AG04450 (cell line): ENCODE measurements at places on chromosomes 1 and 21.

DNA sequence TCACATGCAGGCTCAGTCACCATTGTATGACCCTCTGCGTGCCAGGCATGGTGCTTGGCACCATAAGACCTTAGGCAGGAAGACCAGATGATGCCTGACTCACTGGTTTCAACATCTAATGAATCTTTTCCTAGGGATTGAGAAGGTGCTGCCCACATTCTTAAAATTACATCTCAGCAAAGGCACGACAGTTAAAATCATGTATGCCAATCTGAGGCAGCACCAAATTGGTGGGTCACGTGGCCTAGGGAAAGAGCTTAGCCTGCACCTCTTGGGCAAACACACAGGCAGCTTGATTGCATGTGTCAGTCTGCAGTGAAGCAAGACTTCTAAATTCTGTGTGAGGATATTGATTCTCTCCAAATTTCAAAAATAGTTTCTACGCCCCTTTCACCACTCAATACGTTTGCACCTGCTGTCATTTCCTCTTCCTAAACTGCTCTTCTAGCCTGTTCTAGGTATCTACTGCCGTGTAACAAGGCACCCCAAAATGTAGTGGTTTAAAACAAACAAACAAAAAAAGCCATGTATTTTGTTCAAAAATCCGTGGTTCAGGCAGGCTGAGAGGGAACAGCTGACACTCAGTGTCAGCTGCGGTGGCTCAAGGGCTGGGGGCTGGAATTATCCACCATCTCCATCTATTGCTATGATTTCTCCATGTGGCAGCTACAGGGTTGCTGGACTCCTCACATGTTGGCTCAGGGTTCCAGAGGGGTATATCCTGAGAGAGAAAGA lies 160.2 kb upstream of the FGGY start:
- no peak for DNase-seq

- no peak for DNase-seq
These were observed 180.6 kb upstream of the JUN start for GRCh38 chr1:58964428-58964827.

DNA sequence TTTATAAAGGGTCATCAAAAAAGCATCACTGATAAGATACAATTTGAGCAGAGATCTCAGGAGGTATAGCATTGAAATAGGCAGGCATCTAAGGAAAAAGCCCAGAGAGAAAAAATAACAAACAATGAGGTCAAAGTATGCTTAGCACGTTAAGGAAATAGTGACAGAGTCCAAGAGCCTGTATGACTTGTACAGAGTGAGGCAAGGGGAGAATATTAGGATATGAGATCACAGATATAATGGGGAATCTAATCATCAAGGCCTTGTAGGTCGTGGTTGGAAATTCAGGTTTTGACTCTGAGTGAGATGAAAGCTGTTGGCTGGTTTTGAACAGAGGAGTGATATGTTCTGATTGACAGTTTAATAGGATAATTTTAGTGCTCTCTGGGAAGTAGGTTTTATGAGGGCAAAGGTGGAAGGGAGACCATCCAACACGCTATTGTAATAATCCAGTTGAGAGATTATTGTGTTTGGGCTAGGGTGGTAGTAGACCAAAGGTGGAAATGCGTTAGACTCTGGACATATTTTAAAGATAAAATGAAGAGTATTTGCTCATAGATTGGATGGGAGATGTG lies 644.6 kb upstream of the TMPRSS15 start:
- no peak for DNase-seq

DNA sequence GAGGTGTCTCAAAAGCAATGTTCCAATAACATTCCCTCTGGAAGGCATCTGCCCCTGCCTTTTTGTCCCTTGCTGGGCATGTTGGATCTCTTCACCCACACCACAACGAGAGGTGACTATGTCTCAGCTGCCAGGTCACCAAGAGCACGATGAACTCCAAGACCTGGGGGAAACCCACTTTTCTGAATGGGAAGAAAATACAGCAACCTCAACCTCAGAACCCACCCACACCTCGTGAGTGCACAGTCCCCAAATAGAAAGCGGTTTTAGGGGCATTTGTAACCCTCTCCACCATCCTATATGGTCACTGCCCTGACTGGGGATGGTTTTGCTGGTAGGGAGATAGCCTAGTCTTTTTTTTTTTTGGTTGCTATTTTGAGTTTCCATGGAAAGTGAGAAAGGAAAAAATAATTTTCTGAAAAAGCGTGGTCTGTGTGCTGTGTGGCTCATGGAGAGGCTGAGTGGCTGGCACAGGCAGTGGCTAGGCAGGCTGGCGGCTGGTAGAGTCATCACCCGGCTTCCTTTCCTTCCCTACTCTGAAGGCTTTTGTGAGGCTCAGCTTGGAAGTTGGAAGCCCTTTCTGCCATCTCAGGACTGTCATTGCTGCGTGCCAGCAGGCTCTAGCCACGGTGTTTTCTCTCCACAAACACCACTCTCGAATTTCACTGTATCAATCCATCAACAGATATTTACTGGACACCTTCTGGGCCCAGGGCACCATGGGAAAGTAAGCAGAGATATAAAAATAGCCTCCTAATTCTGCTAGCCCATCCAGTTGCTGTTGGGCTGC lies 15.8 kb downstream of the TSPAN2 start:
- no peak for DNase-seq

- DNase-seq, result no peak
These were observed 349.1 kb downstream of the DPYD start for GRCh38 chr1:97571760-97572159.

- no peak for DNase-seq
These were observed 215.4 kb downstream of the PBX1 start for GRCh38 chr1:164774413-164774812.

DNA sequence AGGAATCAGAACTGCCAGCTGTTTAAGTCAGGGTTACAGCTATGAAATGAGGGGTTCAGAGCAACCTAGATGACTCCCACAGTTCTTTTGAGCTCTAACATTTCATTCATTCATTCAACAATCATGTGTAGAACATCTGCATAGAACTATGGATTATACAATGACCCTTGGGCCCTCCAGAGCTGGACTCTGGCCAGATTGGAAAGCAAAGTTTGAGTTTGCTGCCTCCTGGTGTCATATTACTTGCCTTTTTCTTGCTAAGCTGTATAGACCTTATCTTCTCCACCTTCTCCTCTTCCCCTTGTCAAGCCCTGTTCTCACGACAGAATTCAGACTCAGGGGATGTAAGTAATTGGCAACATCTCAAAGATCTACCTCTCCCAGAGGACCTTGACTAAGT lies 4.0 kb downstream of the CASQ2 start:
- no peak for DNase-seq

DNA sequence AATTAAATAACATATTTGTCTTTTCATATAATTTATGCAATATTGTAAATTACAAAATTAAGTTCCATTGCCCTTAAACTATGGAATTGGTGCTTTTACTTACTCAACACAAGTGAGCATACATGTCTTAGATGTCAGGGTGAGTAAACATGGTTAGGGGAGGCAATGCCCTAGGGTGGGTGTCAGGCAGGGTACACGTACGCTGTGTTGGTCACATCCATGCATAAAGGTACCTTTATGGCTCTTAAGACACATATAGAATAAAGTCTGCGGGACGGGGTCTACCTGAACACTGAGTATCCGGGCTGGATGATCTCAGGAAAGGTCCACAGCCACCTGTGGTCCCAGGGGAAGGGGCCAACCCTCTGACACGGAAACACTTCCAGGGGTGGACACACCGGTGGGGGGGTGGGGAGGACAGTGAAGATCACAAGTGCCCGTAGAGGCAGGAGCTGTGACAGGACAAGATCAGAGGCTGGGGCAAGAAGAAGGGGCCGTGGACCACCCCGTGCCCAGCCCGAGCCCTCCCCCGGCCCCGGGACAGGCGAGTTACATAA lies 720 bp downstream of the LIN9 start:
- no peak for DNase-seq

GRCh38 chr1:227378181-227378580 lies 59.9 kb upstream of the CDC42BPA start:
- DNase-seq, result no peak

- DNase-seq, result no peak
These were observed 152.3 kb downstream of the SNX7 start for GRCh38 chr1:98813738-98814309.

DNA sequence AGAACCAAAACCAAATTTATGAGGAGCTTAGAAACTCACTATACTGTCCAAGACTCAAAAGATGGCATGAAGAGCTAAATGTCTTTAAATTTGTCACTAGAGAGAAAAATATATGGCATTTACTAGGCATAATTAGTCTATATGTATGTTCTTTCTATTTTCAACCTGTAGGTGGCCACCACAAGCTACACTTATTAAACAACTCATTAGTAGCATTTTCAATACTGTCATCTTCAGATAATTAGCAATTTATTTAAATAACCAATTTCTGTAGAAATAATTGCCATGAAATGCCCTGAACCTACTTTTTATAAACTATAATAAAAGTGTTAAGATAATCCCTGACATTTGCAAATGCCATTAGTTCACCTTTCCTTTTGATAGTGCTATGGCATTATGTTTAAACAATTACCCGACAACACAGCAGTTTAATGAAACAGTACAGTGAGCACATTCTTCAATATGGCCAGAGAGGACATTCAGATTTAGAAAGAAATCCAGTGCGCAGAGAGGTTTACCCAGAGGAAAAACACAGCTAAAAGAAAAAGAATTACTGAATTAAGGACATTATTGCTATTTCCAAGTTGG lies 522.5 kb downstream of the PTBP2 start:
- no peak for DNase-seq

- no peak for DNase-seq
These were observed 35.7 kb upstream of the RCC1 start for GRCh38 chr1:28470146-28470545.

GRCh38 chr1:53644496-53644895 lies 94.5 kb downstream of the GLIS1 start:
- no peak for DNase-seq

- DNase-seq, result no peak
These were observed 52.1 kb downstream of the ACBD3 start for GRCh38 chr1:226134170-226135058.

- no peak for DNase-seq
These were observed 1.2 kb downstream of the ABCB10 start for GRCh38 chr1:229557200-229557850.

DNA sequence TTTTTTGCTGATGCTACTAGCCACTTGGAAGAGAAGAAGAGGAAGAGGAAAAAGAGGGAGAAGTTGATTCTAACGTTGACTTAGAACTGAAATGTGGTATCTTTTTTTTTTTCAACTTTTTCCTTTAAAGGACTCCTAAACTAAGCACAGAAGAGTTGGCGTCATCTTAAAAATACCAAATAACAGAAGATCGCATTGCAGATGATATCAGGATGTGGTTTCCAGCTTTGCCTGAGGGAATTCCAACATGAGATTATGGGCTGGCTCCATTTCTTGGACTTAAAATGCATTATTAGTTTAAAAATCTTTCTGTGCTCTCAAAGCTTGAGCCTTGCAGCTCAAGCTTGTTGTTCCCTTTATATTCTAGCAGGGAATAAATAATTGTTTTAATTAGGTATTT lies 29.8 kb downstream of the WDR3 start:
- DNase-seq, result no peak

- DNase-seq, result no peak
These were observed 19.7 kb downstream of the DPH5 start for GRCh38 chr1:101005871-101006270.

DNA sequence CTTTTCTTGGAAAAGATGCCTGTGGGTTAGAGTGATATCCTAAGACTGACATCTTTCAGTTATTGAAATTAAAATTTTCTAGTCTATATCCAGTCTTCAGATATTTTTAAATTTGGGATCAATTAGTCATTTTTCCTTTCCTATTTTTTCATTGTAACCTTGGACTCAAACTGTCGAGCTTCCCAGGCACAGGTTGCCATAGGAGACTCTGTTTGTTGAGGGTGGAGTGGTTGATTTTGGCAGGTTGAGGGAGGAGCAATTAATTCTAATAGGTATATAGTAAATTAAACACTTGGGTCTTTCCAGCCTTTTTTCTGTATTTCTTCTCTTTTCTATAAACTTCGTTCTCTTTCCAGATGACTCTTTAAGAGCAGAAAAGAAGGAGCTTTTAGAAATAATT lies 326.8 kb downstream of the ASTN1 start:
- DNase-seq, result no peak

GRCh38 chr1:29380532-29380931 lies 144.2 kb downstream of the PTPRU start:
- no peak for DNase-seq

- peak; percentile 90 for DNase-seq
These were observed 21.1 kb downstream of the KIF17 start for GRCh38 chr1:20696397-20697333.

DNA sequence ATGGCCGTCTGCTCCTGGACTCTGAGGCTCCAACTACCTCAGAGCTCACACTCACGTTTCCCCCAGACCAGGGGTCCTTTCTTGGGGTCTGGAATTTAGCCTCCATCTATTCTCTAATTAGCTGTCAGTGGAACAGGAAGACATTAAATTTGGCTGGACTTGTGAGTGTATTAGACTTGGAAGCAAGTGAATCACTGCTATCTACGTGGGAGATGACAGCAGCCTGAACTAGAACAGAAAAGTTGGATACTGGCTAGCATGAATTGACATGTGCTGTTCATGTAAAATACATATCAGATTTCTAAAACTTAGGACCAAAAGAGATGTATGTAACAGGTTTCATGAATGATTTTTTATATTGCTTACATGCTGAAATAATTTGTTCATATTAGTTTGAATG lies 28.0 kb downstream of the TAF5L start:
- no peak for DNase-seq

- no peak for DNase-seq
These were observed 309.4 kb downstream of the NFIA start for GRCh38 chr1:61391730-61392129.

- no peak for DNase-seq
These were observed 32.2 kb upstream of the GNG5 start for GRCh38 chr1:84538599-84538998.

DNA sequence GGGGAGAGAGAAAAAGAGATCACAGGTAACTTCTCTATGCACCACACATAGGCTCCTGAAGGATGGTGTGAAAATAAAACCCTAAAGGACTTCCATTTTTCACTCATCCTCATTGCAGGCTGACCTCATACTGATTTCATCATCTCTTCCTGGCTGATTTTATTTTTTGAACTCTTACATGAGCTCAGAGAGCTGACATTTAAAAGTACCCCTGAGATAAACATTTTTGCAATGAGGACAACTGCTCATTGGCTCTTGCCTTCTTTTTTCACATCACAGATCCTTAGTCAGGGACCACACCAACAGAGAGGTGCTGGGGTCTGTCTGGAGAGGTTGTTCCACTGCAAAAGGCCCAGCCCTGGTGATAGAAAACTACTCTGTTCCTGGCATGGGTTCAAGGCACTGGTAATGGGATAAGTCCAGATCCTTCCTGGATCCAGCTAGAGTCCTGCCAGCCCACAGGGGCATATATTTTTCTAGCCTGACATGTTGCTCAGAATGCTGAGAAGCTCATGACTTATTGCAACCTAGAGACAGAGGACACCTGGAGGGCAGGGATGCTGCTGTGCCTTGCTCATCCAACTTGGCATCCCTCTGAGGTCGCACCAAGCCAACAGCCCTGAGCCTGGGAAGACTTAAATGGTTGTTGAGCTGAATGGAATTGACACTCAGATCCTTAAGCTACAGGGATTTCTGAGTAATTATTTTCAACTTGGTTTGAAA lies 360.0 kb downstream of the HHAT start:
- DNase-seq, result no peak
